ENCODE measurements at places on chromosomes 7 and 10.

DNA sequence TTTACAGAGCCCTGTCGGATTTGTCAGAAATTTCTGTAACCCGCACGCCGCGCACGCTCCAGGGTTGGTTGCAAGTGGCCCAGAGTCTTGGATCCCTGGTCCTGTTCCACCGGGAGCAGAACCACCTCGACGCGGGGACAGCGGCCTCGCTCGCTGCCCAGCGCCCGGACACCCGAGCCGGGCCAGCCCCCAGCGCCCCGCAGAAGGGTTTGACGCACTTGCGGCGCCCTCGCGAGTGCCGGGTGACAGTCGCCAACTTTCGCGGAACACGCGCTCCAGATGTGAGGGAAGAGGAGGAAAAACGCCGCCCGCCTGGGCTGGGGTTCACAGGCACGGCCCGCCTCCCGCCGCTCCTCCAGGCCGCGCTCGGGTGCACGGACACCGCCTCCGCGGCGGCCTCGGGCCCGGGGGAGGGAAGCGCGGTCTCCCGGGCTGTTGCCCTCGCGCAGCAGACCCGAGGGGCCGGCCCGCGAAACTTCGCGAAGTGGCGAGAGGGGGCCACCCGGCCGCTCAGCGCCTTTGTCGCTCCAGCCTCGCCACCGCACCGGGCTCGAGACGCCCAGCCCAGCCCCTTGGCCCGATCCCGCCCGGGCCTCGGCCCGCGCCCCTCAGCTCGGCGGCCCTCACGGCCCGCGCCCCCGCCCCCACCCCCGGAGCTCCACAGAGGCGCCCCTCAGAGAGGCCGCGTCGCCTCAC lies 514 bp downstream of the RNF216 start:
- DNase-seq: peak; percentile 53

GRCh38 chr10:96295475-96295874 lies 8.8 kb upstream of the DNTT start:
- no peak for DNase-seq

DNA sequence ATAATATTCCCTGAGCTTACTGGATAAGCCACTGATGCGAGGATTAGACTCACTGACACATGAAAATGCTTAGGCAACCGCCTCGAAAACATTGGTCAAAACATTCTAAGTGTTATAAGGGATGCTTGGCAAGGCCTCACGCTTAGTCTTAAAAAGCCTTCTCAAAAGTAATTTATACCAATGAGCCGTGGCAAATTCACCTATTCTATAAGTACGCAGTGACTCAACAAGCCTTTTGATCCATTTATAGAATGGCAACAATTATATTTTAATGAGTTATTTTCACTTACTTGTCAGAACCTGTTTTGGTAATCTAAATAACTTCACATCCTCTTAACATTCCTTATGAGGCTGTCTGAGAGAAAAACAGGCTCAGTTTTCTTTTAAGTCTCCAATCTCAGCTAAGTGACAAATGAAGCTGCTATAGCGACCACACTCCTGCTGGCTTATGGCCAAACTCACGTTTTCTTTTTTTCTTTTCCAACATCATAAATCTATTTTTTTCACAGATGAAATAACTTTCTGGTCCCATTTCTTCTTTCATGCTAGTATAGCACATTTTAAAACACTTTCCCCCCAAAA lies 121.2 kb upstream of the AFAP1L2 start:
- DNase-seq: no peak

GRCh38 chr10:81472927-81473470 lies 402.0 kb upstream of the NRG3 start:
- DNase-seq: no peak

GRCh38 chr7:88361357-88361756 lies 54.7 kb upstream of the STEAP4 start:
- no peak for DNase-seq

DNA sequence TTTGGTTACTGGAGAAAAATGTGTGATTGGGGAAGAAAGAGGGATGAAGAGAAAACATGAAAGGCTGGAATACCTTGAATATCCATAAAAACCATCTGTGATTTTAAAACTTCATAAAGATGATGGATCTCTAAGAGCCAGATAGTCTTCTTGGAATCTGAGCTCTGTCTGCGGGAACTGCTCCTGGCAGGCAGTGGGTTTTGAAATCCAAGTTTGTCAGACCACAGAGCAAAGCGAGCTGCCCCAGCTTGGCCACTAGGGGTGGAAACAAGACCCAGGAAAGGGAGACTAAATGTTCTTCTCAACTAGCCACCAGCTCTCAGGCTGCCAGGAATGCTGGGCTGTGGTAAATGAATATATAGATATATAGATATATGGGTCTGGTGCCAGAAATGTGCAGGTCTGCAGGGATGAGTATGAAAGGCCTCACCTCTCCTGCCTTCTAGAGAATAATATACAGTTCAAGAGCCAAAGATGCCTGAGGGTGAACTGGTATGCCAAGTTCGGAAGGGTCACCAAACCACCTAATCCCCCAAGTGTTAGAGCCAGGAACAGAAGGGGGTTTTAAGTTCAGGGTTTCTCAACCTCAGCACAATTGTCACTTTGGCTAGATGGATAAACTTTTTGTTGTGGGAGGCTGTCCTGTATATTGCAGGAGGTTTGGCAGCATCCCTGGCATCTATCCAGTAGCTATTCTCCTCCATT lies 208.8 kb downstream of the KCNMA1 start:
- peak; percentile 22 for DNase-seq

DNA sequence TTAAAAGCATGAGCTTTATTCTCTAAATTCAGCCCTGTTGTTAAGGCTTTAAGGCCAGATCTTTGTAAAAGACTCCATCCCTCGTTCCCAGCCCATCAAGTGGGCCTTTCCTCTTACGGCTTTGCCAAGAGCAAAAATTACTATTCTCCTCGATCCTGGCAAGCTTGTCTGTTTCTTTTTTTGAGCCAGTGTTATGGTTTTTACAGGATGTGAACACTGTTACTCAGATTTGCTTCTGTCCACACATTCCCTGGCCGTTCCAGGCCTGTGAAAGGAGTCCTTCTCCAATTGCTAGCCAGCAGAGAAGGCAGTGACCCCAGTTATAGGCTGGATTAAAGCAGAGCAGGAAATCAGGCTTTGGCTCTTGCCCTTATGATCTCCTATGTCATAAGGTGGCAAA lies 47.0 kb upstream of the EPC1 start:
- no peak for DNase-seq

GRCh38 chr7:95925236-95925635 lies 152.9 kb downstream of the DYNC1I1 start:
- DNase-seq: no peak

GRCh38 chr7:15963206-15963605 lies 276.7 kb upstream of the MEOX2 start:
- DNase-seq: no peak

- no peak for DNase-seq
Measured at GRCh38 chr7:153567426-153567825, 484.8 kb upstream of the DPP6 start.

GRCh38 chr10:2731940-2732339 lies 335.4 kb upstream of the PFKP start:
- no peak for DNase-seq

DNA sequence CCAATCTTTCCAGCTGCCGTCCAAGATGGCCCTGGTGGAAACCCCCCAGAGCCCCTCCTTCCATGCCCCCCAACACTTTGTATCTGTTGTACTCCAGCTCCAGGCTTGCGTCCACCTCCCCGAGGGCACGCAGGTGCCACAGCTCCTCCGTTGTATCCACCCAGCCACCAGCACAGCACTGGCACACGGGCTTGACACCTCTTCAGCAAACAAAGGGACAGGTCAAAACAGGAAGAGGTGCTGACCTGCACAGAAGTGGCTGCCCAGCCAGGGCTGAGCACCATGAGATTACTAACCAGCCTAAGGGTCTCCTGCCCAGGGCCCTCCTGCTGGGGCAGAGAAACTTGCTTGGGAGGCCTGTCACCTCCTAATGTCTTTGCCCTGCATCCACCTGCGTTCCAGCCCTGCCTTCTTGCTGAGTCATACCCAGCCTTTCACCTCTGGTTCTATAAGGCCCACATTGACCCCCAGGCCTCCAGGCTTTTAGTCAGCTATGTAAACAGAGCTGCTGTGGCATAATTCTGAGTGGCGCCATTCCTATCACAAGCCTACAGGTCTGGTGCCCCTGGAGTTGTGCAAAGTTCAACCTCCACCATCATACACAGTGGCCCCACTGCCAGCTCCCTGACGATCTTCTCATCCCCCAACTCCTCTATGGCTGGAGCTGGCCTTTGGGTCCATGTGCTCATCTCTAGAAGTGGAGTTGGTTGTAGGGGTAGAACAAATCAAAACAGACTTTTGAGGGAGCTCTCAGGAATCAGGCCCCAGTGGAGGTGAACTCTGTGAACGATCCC lies 20.9 kb downstream of the SLC29A3 start:
- no peak for DNase-seq

GRCh38 chr7:87785368-87785995 lies 90.7 kb downstream of the SLC25A40 start:
- no peak for DNase-seq

GRCh38 chr10:74056050-74056818 lies 58.3 kb downstream of the VCL start:
- peak; percentile 72 for DNase-seq

- DNase-seq: no peak
Measured at GRCh38 chr7:144824360-144824759, 11.5 kb downstream of the TPK1 start.

GRCh38 chr10:5369362-5370158 lies 4.8 kb downstream of the UCN3 start:
- DNase-seq: no peak

- no peak for DNase-seq
Measured at GRCh38 chr10:91513598-91514424, 103.7 kb downstream of the HECTD2 start.

DNA sequence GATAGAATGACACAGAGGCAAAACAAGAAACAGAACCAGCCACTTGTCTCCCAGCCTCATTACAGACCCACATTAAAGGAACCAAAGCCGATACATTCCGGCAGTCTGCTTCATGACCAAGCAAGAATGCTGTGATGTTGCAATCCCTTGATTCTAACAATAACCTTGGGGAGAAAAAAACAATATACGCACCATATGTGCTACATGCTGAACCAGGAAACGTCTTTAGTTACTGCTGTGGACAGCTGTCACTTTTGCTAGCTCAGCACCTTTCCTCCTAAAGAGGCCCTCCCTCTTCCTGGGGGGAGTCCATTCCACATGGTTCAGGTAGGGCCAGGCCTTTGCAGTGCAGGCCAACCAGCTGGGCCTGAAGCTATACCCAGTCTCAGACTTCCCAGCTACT lies 79.1 kb downstream of the PRTFDC1 start:
- DNase-seq: peak; percentile 63

- no peak for DNase-seq
Measured at GRCh38 chr7:19692111-19692828, 16.6 kb downstream of the POLR1F start.

DNA sequence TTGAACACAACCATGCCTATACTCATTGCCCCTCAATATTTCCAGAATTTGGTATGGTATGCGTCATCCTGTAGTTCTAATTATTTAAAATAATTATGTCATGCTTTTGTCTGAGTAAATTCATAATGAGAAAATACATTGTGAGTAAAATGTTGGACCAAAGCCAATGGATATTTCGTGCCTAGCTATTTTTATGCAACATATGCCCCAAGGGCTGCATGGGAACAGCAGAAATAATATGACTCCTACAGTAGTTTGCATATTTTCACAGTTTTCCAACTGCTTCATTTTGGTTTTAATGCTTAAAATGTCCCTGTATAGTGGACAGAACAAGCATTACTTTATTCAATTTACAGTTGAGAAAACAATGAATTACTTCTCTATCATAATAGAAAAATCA lies 1115.6 kb upstream of the GHITM start:
- DNase-seq: no peak

DNA sequence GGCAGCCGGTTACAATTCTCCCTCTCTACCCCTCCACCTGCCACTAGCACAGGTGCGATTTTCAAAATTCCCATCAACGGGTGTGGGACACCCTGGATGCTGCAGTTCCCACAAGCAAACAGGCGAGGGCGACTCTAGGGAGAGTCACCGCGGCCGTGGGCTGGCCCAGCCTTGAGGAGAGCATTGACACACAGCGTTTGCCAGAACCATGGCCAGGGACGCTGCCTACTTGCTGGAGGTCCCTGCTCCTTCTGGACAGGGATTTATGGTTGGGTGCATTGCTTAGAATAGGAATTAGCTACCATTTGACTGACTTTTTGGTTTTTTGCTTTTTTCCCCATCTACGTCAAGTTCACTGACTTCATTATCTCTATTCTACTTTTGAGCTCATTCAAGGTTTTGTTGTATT lies 19.0 kb upstream of the CLDN4 start:
- peak; percentile 85 for DNase-seq

DNA sequence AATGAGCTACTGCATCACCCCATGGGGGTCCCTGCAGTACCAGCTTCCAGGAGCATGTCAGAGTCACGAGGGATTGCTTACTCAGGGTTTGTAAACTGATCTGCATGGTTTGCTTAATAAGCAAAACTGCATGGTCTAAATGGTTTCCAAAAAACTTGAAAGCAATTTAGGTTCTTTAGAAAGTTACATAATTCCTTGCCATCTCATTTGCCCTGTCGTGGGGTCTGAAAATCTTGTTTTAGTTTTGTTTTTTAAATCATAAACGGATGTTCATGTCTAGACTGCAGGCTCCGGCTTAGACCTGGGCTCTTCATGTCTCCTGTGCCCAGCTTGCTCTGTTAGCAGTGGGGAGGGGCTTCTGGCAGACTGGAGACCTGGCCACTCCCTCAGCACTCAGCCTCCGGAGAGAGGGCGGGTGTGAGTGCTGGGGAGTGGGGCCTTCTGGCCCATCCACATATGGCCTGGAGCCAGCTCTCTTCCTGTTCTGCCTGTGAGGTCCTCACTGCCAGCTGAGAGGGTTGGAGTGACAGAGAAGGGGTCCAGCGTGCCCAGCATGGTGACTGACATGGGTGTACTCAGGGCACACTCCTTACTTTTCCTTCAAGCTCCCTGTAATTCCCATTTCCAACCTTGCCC lies 17.5 kb downstream of the PRF1 start:
- DNase-seq: peak; percentile 61

DNA sequence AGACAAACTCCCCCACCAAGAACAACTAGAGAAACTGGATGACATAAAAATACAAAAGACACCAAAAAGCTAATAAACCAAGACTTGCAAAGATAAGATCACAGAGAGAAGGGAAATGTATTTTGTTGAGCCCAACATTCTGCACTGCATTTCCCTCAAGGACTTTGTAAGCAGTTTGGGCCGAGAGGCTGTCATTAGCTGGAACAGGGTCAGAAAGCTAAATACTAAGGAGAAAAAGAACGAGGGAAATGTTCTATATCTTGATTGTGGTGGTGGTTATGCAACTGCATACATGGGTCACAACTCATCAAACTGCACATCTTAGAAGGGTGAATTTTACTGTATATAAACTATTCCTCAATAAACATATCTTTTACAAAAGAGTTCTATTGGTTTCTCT lies 315.0 kb downstream of the IPMK start:
- DNase-seq: no peak

- no peak for DNase-seq
Measured at GRCh38 chr7:46000513-46000912, 79.4 kb upstream of the IGFBP3 start.

DNA sequence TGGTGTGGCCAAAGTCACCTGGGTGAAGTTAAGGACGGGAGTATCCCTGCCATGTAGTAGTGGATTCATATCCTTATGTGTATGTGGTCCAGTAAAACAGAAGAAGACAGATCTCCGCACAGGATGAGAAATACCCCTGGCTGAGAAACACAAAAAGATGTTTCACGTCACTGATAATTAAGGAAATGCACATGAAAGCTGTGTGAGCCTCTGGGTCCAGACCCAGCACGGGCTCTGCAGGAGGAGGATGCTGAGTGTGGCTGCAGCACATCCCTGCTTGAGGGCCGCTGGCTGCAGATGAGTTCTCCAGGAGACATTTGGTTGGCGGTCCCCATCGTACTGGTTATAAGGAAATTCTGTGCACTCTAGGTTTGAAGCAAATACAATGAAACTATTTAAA lies 8.2 kb upstream of the SUN1 start:
- DNase-seq: no peak

Data from hematopoietic multipotent progenitor cell treated with erythropoietin and hydrocortisone succinate and interleukin-3 and kit ligand, for 6 days (in vitro differentiated cells).